ENCODE measurements at places on chromosomes 11 and 22.

DNA sequence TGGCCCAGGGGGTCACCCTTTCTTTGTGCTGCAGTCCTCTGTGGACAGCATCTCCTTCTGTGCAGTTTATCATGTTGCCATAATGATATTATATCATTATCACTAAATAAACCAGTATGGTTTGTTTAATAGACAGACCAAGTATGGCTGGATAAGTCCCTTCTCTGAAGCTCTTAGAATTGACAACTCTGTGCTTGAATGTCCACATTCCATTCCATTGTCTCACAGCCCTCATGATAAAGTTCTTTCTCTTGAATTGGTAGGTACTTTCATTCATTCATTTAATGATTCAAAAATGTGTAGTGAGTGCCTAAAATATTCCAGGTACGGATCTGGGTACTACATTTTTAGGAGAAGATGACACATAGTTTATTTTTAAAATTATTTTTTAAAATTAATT is 7.8 kb downstream of the RPS6KA4 start:
- no peak for DNase-seq

DNA sequence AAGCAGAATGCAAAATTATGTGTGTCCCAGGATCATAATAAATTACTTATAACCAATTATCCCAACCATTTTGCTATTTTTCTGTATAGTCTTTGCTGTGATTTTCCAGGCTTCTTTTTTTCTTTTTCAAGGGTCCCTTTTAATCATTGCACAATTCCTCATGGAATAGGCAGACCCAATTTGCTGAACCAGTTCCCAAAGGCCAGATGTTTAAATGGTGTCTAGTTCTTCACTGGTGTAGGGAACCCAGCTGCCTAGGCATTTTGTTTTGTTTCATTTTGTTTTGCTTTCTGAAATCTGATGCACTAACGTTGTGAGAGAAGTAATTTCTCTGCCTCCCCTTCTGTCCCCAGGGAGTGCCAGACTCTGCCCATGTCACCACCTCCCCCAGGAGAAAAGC is 60.4 kb downstream of the CHST1 start:
- DNase-seq, result no peak

DNA sequence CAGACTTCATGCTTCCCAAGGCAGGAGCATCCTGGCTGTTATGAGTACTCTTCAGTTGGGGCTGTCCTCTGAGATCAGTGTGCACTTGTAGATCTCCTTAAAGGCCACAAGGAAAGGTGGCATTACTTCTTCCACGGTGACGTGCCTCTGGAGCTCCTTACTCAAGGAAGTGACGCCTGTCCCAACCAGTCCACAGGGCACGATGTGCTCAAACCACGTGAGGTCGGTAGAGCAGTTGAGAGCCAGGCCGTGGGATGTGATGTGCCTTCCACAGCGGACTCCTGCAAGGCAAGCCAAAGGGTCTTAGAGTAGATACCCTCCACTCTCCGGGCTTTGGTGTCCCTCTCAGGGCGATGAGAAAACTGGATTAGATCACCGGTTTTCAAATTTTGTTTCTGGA is 1.4 kb downstream of the LIPT2 start:
- DNase-seq, result no peak

- no peak for DNase-seq
Observed at GRCh38 chr22:29623553-29624169, 20.2 kb downstream of the NF2 start.

DNA sequence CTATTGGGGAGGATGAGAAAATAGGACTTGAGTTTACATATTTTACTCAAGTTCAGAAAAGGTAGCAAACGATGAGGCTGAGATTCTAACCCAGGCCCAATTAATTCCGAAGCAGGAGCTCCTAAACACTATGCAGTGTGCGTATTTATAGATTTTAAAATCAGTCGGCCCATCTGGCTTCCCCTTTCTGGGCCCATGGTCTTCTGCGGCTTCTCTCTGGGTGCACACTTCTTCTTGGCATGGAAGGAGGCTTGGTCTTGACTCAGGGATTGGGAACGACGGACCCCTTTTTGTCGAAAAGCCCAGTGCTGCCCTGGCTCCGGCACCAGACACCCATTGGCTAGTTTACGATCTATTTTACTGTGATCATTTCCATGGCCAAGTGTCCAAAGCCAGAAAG is 1433.8 kb downstream of the BRD1 start:
- DNase-seq, result no peak

- DNase-seq, result no peak
Observed at GRCh38 chr11:33893711-33894397, 2.0 kb upstream of the LMO2 start.

DNA sequence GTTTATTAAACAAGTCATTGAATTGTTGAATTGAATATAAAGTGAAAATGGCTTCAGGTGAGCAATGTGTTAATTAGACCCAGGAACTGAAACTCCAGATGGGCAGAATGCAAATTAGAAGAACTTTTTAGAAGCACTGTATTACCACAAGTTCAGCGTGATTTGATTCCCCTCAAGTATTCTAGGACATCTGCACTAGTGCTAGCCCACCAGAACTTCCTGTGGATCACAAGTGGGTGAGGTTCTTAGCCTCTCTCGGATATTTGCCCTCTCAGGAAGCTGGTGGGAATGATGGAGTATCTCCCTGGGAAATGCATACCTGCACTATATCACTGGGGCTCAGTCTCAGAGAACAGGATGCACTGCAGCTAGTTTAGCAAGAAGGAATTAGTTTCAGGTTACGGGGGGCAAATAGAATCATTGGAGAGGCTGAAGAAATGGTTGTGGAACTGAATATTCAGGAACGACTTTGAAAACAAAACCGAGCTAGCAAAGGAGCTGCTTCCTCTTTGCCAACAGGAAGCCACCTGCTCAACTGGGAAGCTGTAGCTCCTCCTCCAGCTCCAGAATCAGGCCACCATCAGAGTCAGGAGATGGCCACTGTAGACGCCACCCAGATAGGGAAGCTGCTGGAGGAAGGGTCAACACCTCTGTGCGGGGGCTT is 74.3 kb downstream of the DHCR7 start:
- no peak for DNase-seq

DNA sequence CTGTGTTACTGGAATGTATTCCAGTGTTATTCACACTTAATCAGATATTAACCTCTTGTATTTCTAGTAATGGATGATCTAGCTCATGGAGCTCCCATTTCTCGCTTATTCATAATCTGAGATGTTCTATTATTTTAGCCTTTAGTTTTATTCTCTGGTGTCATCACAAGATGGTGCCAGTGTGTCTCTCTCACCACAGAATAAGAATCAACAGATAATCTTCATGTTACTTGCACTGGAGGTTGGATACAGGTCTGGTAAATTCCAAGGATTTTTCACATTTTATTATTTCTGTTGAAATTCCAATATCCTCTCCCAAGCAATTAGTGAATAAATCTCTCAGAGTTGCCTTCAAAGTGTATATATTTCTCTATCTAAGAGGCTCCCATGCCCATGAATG is 74.6 kb downstream of the CASP12 start:
- peak; percentile 4 for DNase-seq

- DNase-seq, result no peak
Observed at GRCh38 chr11:123549926-123550917, 104.2 kb downstream of the SCN3B start.

DNA sequence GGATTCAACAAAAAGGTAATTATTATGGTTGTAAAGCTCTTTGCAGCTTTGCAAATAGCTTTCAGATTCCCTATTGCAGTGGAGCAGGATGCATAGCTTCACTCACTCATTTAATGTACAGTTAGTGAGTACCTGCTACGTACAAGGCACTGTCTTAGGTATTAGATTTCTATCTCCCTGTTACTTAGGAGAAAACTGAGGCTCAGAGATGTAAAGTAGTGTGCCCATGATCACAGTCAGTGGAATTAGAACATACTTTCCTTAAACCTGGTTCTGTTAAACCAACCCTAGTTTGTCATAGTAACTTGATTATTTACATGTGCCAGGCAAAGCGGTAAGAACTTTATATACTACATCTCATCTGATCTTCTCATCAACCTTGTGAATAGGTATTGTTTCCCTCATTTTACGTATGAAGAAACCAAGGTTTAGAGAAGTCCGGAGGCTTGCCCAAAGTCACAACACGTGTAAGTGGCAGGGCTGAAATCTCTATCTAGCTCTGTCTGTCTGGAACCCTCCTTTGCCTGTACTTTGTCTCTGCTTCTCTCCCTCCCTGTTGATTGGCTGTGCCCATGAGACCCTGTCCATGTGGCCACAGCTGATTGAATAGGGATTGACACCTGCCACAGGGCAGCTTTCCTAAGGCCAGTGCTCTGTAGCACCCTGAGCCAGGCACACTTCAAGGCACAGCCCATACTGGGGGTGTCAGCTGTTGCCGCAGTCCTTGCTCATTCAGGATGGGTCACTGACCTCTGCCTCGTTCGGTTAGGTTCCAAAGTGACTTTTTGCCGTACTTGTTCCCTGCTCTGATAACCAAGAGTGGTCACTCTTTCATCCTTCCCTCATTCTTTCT is 63.8 kb upstream of the PRSS23 start:
- DNase-seq, result no peak

DNA sequence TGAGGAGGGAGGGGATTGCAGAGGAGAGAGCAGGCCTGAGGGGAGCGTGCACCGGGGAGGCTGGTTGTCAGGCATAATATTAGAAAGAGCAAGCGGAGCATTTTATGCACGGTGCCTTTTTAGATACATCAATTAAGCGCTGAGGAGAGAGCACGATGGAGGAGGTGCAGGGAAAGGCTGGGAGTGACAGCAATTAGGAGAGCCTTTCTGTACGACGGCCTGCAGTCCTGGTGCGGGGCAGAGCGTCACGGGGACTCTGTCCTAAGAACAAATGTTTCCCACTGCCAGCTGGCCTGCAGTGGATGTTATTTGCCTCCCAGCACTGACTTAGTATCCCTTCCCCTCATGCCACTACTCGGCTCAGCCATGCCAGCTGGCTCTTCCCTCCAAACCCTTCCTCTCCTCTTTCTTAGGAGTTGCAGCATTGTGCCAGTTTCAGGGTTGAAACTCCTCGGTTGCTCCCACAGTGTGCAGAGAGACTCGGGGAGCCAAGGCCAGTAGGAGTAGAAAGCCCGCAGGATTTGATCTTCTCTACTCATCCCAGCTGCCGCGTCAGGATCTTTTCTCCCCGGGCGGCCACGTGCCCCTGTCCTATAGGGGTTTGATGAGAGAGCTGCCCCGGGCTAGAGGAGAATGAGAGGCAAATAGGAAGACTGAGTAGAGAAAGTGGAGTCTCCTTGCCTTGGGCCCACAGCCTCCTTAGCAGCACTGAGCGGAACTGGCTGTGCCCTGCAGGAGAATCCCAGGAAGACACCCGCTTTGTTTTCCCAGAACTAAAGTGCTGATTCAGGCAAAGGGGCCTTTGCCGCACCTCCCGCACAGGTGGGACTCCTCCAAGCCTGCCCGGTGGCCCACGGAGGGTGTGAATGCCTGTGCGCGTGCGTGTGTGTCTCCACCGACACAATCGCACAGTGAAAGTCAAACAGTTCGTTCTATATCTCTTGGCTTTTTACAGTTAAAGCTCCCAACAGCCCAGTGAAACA is 875.3 kb downstream of the NTM start:
- no peak for DNase-seq

GRCh38 chr11:118604566-118604965 is 2.8 kb upstream of the PHLDB1 start:
- DNase-seq, result no peak

DNA sequence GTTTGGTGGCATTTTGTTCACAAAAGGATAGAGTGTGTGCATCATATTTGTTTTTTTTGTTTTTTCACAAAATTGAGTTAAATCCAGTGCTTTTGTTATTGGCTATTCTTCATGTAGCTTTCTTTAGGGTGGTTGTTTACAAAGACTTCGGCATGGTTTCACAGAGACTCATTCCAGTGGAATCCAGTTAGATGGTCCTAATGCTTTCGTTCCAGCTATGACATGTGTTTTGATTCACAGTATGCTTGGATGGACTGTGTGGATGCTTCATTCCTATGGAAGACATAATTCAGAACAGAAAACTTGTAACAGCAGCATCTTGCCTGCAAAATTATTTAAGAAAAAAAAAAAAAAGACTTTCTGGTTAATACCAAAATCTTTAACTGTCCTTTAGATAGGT is 97.9 kb downstream of the PDHX start:
- peak; percentile 90 for DNase-seq
